ENCODE measurements at places on chromosomes 5 and 9.

GRCh38 chr9:124218438-124218982 lies 39.2 kb upstream of the NEK6 start:
- DNase-seq: peak; percentile 67

DNA sequence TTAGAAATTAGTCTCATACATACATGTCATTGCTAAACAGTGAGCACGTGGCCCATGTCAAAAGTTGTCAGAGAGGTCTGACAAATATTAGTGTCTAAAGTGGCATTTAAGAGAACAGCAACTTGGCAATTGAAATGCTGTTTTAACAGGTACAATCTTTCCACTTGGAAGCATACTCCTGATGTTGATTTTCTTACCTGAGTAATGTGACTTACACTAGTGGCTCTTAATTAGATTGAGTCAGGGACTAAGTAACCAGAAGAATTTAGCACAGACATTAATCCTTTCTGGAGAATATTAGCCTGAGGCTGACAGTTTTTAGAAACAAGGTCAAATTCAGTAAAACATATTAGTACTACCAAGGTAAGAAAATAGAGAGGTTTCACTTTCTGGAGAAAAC lies 357.0 kb upstream of the ZNF608 start:
- no peak for DNase-seq

- DNase-seq: no peak
Measured at GRCh38 chr5:11711932-11712331, 192.3 kb downstream of the CTNND2 start.

GRCh38 chr5:97501286-97501964 lies 318.4 kb upstream of the RIOK2 start:
- DNase-seq: no peak

DNA sequence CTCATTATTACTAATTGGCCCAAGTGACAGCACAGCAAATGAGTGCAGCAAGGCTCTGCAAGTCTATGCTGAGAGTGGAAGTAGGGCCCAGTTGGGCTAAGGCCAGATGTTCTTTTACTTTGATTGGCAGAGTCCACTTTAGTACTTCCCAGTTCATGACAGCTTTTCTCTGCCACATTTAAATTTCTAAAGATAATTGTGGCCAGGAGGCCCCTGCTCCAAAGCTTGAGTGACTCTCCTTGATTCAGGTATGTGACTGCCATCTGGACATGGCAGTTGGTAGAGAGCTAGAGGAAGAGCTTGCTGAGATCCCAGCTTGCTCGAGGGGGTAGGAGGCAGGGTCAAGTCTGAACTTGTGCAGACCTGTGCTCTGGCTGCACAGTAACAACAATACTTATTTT lies 154.1 kb downstream of the CARTPT start:
- DNase-seq: no peak

Measured in stimulated activated naive CD8-positive, alpha-beta T cell treated with anti-CD3 and anti-CD28 coated beads, Interleukin-15, amount 100 ng/mL, for 72 hours (primary cell).